ENCODE measurements at places on chromosomes 12 and 14.

DNA sequence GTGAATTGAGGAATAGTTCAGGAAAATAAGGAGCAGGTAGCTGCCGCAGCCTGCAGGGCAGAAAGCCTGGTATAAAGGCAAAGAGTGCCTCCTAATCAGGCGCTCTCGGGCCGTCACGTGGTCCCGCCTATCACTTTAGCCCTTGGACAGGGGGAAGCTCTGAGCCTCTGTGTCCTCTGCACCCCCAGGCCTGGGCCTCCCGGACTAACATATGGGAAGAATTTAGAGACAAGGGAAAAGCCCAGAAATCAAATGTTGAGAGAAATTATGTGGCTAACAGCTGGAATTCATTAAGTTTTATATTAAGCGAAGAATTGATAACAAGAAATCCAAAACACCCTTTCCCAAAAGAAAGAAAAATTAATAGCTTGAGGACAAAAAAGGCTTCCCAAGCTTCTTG lies 417.7 kb downstream of the ATP23 start:
- no peak for DNase-seq

DNA sequence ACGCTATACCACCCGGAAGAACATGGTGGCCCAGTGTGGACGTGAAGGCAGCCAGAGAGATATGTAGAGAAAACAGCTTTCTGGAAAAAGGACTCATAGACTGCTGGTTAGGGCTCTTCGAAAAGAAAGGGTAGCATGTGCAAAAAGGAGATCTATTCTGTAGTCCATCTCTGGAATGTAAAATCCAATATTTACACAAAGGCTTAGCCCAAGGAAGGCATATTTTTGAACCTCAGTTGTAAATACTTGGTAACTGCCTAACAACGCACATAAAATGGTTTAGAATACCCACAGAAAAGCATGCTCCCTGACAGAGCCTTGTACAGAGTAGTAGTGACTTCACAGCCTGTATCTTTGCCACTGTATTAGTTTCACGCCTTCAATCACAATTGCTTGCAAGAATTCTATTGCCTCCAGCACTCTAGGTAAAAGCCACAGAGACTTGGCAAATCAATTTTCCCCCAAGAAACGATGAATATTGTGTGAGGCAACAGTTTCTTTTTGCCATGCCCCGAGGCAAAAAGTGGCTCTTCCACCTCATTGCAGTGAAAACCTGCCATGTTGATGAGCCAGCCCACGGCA lies 59.2 kb downstream of the TRIM9 start:
- DNase-seq: no peak

- peak; percentile 51 for DNase-seq
Measured at GRCh38 chr12:70692681-70693288, 55.6 kb upstream of the PTPRB start.

DNA sequence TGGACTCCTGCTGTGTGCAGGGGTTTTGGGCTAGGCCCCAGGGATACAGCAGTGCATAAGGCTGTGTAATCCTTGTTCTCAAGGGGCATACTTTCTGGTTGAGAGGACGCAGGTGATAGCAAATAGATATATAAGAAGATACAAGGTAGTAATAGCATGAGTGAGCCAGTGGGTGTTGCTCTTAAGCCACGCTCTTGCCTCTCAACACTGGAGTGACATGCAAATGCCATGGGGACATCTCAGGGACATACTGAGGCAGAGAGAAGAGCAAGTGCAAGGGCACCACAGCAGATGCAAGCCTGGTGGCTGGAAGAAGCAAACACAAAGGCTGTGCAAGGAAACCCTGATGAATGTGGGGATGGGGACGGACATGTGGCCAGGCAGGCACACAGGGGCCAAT lies 223.3 kb downstream of the CHST11 start:
- peak; percentile 13 for DNase-seq

- no peak for DNase-seq
Measured at GRCh38 chr14:77074969-77075368, 23.1 kb upstream of the CIPC start.

All from RKO (cell line).